ENCODE measurements at places on chromosomes 3 and 15.

DNA sequence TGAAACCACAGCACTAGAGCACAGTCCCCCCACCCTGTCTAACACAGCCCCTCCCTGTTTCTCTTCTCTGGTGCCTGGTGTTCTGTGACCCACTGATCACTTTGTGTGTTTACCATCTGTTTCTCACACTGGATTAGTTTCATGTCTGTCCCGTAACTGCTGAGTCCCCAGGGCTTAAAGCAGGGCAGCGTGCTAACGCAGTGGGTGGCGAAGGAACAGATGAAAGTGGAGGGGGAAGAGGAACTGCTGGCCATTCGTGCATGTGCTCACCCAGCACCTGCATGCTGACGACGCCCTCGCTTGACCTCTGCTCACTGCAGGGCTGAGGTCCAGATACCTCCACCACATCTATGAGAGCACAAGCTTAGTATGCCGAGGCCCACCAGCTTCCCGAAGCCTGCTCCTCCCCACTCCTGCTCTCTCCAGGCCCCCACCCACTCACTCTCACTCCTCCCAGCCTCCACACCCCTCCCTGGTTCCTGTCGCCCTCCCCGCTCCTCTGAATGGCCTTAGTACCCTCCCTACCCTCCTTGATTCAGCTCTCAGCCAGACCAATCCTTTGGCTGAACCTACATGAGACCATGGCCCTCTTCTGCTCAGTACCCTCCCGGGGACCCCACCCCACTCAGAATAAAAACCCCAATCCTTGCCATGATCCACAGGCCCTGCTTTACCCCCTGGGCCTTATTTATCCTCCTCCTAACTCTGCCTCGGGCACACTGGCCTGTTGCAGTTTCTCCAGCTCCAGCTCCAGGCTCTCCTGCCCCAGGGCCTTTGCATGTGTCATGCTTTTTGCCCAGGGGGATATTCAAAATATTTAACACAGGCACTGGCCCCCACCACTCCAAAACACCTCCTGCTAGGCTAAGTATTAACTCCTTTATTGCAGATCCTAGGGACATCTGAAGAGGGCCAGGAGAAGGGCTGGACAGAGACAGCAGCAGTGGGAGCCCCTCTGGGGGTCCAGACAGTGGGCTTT lies 15.1 kb upstream of the IQSEC1 start:
- no peak for DNase-seq

GRCh38 chr3:162143180-162143579 lies 646.6 kb downstream of the OTOL1 start:
- DNase-seq: no peak

DNA sequence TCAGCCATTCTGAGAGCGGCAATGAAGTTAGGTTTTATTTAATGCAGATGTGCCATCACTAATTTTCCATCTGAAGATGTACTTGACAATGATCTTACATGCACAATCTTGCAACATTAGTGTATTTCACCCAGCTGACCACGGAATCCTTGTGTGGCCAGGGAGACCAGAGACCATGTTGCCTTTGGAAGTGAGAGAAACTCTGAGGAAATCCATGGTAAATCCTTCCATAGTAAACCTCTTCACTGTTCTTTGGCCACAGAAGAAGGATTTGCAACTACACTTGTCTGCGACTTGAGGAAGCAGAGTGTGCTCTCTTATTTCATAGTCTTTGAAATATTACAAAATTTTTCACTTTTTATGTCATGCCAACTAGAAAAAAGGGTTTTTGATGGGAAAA lies 128.4 kb upstream of the IGSF10 start:
- DNase-seq: no peak

GRCh38 chr15:58538225-58538727 lies 106.5 kb downstream of the LIPC start:
- no peak for DNase-seq

GRCh38 chr3:116148881-116149851 lies 296.1 kb downstream of the LSAMP start:
- DNase-seq: no peak

DNA sequence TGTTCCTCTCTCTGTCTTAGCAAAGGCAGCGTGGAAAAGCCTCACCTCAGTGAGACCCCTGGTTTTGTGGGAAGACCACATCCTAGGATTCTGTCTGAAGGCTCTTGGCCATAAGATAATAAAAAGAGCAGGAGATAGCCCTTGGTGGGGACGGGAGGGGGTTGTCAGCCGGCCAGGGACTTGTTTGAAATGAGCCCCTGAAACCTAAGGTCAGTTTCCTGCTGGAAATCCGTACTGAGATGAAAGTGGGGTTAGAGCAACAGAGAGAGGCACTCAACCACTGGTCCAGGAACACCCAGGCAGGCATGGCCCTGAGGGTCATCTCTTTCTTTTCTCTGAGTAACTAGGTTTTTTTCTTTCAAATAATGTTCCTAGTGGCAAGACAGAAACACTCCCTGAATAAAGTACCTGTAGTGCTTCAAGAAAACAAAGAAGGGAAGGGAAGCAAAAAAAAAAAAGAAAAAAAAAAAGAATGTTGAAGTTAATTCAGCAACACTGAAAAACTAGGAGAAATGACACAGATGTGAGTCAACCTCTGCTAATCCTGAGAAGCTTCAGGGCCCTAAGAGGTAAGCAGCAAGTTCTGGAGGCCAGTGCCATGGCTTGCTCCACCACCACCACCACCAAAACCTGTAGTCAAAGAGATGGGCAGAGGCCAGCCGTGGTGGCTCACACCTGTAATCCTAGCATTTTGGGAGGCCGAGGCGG lies 3.2 kb downstream of the ITGB5 start:
- no peak for DNase-seq

DNA sequence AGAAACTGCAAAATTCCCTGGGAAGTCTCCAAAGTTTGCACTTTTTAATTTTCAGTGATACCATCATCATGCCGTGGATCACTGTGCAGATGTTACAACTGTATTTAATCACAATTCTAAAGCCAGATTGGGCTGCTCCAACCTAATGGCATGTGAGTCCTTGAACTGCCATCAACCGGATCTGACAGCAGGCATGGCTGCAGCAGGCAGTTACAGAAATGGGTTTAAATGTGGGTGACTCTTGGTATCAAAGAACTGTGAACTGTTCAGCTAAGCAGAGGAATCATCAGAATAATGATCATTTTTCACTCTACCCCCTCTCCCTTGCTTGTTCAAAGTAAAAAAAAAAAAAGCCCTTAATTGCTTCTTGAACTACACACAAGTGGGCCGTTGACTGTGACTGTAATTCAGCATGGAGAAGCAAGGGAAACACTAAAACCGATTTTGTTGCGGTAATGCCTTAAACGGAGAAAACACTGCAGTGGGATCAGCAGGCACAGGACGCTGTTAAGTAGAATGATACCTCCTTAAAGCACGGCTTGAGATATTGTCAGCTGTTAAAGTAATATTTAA lies 152.4 kb downstream of the RORA start:
- no peak for DNase-seq

DNA sequence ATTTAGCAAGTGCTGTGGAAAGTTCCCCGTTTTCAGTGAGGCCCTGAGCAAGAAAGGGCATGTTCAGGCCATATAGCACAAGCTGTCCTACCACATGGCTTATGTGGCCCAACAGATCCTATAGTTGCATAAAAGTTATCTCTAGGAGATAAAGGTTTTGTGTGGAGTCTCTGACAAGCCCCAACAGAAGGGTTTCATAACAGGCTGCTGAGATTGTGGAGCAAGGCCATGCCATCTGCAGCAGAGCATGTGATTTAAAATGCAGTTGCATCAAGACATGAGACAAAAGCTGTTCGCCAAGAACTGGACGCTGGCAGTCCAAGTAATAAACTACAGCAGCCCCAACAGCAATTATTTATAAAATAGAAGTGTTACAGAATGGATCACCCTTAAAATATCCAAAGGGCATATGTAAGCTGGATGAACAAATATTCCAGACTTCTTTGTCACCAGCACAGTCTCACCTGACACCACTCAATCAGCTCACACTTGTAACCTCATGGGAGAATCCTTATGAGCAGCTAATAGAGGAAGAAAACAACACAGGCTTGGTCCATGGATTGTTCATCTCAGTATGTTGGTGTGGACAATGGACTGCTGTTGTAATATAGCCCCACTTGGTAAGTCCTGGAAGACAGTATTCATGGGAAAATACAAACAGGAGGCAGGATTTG lies 14.4 kb upstream of the CLDN1 start:
- DNase-seq: no peak

DNA sequence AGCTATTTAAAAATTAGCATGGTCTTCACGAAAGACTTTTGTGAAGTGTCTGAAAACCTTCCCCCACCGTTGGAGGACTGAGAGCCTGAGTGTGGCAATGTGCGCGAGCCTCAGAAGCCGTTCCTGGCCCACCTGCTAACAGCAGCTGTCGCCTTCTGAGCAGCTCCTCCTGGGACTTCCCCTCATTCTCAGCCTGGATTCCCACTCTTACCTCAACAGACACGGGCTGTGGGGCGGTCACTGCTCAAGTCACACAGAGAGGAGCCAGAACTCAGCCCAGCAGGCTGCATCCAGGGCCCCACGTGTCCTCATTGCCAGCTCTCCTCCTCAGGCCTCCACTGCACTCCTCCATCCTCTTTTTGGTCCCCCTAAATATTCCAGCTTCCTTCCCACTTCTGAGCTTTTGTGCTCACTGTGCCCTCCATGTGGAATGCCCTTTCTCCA lies 7.8 kb downstream of the DNASE1L3 start:
- DNase-seq: no peak

DNA sequence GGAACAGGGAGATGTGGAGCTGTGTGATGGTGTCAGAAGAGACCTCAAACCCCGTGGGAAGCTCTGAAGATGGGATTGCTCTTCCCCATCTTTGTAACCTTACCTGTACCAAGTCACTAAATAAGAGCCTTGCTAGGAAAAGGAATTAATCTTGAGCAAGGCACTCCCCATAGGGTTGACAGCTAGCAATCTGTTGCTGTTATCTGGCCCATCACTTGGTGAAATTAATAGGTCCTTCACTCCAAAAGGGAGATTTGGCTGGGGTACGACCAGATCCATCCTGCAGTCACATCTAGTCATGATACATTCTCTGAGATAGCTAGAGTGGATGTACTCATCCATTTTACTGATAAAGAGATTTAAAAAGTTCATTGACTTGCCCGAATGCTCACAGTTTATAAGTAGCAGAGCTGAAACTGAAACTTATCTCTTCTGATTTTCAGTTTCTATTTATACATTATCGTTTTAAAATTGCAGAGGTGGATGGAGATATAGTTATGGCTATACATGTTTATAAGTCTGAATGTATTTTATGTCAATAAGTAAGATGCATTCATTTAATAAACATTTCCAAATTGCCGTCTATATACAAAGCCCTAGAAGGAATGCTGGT lies 299.1 kb upstream of the MCTP2 start:
- DNase-seq: no peak
